ENCODE measurements at places on chromosomes 13 and 19.

DNA sequence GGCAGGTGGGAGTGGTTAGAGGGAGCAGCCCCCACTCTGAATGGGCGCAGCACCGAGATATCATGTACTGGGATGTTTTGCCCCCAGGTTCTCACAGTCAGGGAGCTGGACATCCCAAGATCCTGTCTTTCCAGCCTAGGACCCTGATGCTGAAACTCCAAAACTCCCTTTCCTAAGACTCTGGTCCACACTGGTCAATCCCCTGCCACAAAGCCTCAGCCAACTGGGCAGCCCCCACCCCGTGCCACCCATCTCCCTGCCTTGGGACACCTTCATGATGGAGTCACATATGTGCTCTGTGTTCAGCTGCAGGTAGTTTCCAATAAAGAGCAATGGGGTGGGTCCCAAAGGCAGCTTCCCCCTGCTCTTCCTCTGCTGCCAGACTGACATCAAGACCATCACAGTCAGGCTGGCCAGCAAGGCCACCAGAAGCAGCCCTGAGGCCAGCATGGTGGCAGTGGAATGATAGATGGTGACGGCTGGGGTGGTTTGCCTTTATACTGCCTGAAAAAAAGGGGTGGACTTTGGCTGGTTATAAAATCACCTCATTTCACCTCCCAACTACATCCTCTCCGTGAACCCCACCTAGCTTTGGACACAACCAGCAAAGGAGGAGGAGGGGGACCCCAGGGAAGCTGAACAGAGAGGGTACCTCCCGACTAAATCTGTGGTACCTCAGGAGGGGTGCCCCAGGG, 36.3 kb downstream of the CYP2B6 start:
- no peak for DNase-seq

GRCh38 chr19:30691819-30692166, 319.6 kb downstream of the ZNF536 start:
- DNase-seq: no peak

GRCh38 chr13:76732367-76732766, 153.8 kb downstream of the KCTD12 start:
- DNase-seq: no peak

DNA sequence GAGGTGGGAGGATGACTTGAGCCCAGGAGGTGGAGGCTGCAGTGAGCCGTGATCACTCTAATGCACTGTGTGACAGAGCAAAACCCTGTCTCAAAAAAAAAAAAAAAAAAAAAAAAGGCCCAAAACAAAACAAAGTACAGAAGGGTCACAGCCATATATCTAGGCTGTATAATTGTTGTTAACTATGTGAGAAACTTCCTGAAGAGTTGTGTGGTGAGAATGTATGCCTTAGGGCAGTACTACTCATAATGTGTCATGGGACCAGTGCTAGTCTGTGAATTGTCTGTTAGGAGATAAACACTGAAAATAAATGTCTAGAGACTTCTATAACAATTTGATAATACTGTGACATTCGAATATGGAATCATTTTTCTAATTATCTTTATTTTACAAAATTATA, 43.1 kb downstream of the PAN3 start:
- DNase-seq: no peak

DNA sequence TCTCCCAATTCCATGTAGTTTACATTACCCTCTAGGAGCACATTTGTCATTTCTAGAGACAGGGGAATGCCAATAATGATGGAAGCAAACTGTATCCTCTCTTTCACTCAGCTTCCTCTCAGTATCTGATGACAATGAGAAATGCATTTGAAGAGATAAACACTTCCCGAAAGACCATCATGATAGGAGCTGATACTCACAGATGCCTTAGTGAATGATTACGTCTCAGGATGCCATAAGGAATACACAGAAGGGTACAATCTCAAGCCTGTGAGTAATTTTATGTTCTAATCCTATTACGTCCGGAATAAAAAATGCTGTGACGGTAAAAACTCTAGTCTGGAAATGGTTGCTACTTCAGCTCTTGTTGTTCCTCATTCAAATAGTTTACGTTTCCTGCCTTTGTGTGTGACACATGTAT, 663.8 kb upstream of the MIR17HG start:
- no peak for DNase-seq

GRCh38 chr13:46614582-46614981, 61.6 kb downstream of the LRCH1 start:
- no peak for DNase-seq

Data from stimulated activated CD4-positive, alpha-beta T cell treated with anti-CD3 and anti-CD28 coated beads, TNF-alpha, amount 100 ng/mL, for 48 hours (primary cell).